MG63 (cell line): ENCODE measurements at places on chromosomes 7 and 10.

GRCh38 chr10:75062506-75063299 is 48.8 kb upstream of the SAMD8 start:
- DNase-seq = peak; percentile 13

- DNase-seq = no peak
Measured at GRCh38 chr10:4050061-4050460, 265.1 kb upstream of the KLF6 start.

DNA sequence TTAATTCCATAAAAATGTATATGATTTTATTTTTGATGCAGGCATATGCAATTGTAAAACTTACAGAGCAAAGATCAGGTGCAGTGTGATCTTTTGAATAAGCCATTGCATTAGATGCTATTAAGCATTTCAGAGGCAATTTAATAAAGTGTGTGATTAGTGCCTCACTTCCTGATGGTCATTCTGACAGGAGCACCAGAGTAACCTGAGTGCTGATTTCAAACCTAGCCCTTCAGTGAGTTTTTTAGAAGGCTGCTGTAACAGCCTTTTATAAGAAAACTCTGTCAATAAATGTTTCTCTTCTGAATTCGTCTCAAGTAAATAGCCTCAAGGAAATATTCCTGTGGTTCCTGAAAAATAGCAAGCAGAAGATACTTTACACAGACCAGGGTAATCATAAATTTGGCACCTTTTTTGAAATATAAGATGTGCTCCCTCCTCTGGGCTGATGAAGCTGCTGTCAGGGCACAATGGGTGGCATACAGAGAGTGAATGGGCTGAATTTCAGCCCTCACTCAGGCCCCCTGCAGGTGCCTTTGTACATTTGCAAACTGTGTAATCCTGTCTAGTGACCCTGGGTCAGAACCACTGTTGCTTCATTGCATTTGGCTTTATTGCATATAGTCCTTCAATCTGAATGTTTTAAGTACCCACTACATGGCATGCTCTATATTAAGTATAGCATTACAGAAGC is 193.7 kb upstream of the CSTF2T start:
- peak; percentile 9 for DNase-seq

DNA sequence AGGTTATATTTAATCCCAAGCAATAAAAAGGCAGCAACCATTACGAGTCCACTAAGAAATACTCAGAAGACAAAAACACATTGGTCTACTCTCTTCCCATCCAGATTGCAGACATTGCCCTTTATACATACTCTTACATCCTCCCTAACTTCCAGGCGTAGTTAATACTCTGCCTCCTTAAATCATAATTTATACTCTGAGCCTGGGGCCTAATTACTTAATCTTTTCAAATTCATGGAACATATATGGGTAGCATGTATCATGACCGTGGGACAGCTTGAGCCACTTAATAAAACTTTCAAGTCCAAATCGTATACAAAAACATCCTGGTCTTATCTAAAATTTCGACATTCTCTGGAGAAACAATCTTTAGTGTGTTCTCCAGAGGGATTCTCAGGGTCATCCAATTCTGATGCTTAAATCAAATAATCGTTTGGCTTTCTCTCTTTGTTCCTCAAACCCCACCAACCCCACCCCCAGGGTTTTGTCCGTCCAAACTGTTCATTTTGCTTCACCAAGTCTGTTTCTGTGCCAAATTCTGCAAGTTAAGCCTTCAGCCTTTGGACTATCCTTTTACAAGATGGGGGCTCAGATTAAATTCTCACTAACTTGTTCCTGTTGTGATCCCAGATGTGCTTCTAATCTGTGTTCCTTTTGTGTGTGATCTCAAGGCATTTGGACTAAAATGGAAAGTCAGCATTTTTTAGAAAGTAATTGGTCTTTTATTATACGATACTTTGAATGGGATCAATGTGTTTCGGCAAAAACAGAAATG is 86.4 kb downstream of the ADAM12 start:
- DNase-seq = no peak

- DNase-seq = no peak
Measured at GRCh38 chr10:124176349-124177179, 83.2 kb upstream of the CHST15 start.

DNA sequence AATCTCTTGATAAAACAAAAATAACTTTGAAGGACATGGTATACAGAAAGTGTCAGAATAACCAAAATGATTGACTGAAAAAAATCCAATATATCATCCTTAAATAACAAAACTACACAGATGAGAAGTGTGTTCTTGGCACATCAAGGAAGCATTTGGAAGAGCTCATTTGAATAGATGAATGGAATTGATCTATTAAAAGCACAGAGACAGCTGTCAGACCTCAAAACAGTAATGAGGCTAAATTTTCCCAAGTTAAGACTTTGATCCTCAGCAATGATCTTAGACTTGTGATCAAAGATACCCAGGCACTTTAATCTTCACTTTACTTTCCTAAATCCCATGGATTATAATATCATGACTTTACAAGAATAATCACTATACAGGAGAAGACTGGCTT is 395.4 kb upstream of the NFE2L3 start:
- no peak for DNase-seq

GRCh38 chr7:157472311-157473050 is 135.7 kb downstream of the DNAJB6 start:
- no peak for DNase-seq

GRCh38 chr7:74718336-74718735 is 55.5 kb upstream of the NCF1 start:
- DNase-seq = no peak

- DNase-seq = no peak
Measured at GRCh38 chr7:43042302-43042701, 70.1 kb upstream of the HECW1 start.
